ENCODE measurements at places on chromosomes 1 and 21. TPM values are rescaled to one million over a fixed set of nuclear protein-coding genes. Genes with fewer than 3 reads are reported as not detected.
A peak's percentile ranks its signal among the peaks of the same experiment; 100 is the strongest.

- DNase-seq = no peak
Measured at GRCh38 chr1:14567056-14567455, 31.4 kb upstream of the KAZN start.

Gene RGSL1
- total RNA-seq = 0.82 TPM

- no peak for DNase-seq
Measured at GRCh38 chr1:197481101-197481500, 213.0 kb downstream of the CRB1 start.

DNA sequence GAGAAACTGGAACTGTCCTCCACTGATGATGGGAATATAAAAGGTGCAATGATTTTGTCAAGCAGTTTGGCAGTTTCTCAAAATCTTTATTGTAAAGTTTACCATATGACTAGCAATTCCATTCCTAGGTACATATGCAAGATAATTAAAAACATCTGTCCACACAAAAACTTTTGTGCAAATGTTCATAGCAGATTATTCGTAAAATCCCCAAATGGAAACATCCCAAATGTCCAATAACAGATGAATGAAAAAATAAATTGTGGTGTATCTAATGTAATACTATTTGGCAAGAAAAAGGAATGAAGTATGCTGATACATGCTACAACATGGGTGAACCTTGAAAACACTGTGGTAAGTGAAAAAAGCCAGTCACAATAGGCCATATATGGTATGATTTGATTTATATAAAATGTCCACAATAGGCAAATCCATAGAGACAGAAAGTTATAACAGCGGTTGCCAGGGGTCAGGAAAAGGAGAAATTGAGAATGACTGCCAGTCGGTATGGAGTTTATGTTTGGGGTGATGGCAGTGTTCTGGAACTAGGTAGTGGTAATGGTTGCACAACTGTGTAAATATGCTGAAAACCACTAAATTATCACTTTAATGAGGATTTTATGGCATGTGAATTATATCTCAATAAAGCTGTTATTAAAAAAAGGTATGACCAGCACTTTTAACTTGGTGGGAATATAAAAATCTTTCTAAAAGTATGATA lies 81.7 kb upstream of the BEND5 start:
- no peak for DNase-seq

- DNase-seq = no peak
Measured at GRCh38 chr1:205243350-205244191, 15.8 kb downstream of the TMCC2 start.

GRCh38 chr1:202201266-202201665 lies 7.7 kb downstream of the LGR6 start:
- DNase-seq = no peak

- no peak for DNase-seq
Measured at GRCh38 chr1:22056043-22056442, 3.5 kb downstream of the CDC42 start.

DNA sequence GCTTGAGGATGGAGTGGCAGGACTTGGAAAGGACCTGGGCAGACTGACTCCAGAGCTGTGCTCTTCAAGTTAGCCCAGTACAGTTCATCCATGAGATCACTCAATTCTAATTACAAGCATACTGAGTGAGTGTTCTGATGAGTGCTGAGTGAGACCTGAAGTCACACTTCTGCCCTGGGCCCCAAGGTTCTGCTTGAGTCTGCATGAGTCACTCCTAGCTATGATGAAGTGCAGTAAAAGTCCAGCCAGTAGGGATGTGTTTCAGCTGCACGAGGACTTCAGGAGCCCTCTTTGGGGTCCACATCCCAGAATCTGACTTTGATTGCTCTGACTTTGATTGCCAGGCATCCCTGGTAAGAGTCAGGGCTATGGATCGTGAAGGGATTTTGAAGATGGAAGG lies 35.8 kb downstream of the PLEKHA6 start:
- DNase-seq = no peak

DNA sequence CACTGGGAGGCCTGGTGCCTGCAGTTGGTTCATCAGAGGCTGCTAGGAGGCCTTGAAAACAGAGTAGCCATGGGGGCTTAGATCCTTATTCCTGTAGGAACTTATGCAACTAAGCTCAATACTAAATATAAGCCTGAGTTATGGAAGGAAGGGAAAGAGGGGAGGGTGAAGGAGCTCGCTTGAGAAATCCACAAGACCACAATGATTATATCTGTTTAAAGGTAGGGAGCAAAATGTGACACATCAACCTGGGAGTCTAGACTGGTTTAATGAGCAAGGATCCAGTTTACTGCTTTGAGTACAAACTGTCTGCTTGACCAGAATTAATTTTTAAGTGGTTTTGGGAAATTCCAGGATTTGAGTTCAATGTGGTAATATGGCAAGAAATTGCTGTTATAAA lies 20.4 kb upstream of the ANGPTL7 start:
- DNase-seq = no peak

- DNase-seq = no peak
Measured at GRCh38 chr1:198281911-198282310, 125.1 kb downstream of the NEK7 start.

DNA sequence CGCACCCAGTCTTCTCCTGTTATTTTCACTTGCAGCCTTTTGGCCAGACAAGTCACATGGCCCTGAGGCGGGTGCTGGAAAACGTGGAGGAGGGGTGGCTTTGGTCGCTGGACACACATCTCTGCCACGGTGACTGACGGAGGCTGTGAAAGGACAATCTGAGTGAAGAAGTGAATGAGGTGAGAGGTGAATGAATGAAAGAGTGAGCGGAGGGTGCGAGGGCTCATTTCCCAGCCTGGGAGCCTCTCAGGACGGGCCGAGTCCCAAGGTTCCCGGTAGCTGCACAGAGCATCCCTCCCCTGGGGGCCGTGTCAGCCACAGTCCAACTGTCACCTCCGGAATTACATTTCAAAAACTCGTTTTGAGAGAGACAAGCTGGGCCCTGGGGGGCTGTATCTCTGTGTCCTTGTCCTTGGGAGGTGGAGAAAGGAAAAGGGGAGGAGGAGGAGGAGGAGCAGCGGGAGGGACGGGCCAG lies 89.6 kb downstream of the UBIAD1 start:
- DNase-seq = no peak

Gene ZBTB40
- 10.2 TPM for total RNA-seq

Gene TMEM82
- not detected for total RNA-seq

Gene FBXO2
- 6.1 TPM for total RNA-seq

GRCh38 chr1:213107613-213108012 lies 56.6 kb downstream of the RPS6KC1 start:
- DNase-seq = no peak

Gene HPCAL4
- total RNA-seq = 75.4 TPM

Gene PLEKHA6
- 11.0 TPM for total RNA-seq

Gene DYNLT5
- total RNA-seq = 1.2 TPM

- no peak for DNase-seq
Measured at GRCh38 chr1:207658408-207658807, 13.5 kb downstream of the CR1L start.

Gene FCN3
- not detected for total RNA-seq

DNA sequence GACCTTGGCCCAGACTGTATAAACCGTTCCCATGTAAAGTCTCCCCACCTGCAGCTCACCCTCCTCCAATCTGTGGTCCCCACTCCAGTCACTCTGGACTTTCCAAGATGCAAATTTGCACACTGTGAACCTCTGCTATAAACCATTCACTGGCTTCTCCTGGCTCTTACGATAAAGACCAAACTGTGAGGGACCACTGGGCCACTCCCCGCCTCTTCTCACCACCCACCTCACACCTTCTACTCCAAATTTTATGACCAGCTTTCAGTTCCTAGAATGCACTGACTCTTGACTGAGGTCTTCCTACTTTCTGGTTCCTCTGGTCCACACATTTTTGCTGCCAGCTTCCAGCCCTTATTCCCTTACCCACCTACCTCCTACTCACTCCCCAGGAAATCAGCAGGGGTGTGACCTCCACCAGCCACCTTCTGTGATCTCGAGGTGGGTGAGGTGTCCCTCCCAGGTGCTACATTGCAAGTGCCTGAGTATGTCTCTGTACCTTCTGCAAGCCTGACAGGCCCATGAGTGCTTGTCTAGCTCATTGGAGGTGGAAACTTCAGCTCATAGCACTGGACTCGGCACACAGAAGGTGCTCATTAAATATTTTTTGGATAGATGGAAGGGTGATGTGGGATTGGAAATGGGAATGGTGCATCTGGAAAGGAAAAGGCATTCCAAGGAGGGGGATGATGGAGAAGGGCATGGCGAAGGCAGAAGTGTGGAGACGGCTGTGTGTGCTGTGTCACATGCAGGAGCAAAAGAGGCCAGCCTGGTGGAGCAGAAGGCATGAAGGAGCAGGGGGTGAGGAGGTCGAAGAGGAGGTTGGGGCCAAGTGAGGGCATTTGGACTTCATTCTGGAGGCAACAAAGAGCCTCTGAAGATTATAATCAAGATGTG lies 15.6 kb upstream of the CSF1 start:
- no peak for DNase-seq

- DNase-seq = peak; percentile 29
Measured at GRCh38 chr1:246608616-246609376, 42.5 kb downstream of the CNST start.

Gene OLIG2
- total RNA-seq = 14.7 TPM

Gene FCRL2
- not detected for total RNA-seq

Gene IL6R
- total RNA-seq = 3.3 TPM

Gene UBXN11
- 4.1 TPM for total RNA-seq

DNA sequence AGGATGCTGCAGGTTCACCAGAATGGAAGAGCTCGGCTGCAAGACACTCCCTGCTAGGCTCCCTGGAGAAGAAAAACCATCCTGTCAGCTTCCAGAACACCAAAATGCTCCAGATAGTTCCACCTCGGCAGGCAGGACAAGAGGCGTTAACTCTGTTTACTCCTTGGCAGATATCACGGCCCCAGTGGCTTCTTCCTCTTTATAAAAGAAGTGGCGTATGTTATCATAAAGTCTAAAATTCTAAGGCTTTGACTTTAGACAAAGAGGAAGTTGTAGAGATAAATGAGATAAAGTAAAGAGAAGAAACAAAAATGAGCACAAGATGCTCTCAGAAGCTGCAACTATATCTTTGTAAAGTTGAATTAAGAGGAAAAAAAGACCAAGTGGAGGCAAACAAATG lies 24.3 kb upstream of the MTF1 start:
- no peak for DNase-seq

DNA sequence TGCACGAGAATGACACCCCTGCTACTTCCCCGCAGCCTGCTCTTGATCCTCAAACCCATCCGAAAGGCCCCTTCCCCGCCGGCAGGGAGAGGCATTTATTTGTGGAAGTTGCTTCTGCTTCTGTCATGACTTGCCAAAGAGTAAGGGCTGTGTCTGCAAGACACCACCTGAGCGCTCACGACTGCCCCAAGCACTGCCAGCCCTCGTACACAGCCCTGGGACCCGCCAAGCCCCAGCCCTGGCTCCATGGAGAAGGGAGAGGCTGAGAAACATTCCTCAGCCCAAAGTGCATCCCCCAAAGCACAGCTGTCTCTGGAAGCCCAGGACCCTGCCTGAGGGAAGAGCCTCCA lies 6.3 kb upstream of the TPRG1L start:
- no peak for DNase-seq

Gene NBPF6
- not detected for total RNA-seq

Gene KCNJ9
- total RNA-seq = 11.4 TPM

GRCh38 chr1:161153682-161154337 lies at the start of gene UFC1:
Gene UFC1 (plus strand): TSS chr1:161153978. CDS start chr1:161153998, 20 bp downstream.
- peak; percentile 75 for DNase-seq

DNA sequence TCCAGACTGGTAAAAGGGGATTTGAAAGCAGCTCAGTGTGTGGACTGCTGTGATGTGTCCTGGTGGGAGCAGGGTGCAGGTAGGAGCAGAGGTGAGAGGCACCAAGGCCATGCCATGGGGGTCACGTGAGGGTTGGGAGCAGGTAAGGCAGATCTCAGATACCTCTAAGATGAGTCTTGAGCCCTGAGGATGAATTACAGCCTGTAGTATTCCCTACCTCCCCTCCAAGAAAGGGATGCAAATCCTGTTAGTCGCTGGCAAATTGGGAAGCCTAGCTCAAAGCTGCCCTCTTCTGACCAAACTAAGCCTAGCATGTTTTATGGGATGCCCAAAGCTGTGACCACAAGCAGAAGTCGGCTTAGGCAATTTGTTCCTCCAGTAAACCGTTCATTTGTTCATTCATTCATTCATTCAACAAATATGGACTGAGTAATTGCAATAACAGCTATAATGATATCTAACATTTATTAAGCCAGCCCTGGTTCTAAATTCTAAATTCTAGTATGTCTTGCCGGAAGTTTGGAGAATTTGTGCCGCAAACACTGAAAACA lies 3.9 kb upstream of the NUAK2 start:
- peak; percentile 68 for DNase-seq

Gene PTPRC
- 2.9 TPM for total RNA-seq

Data from frontal cortex (tissue), 4 donors.